ENCODE measurements at places on chromosomes 7 and 10. TPM values are rescaled to one million over a fixed set of nuclear protein-coding genes. Genes with fewer than 3 reads are reported as not detected.
A peak's percentile ranks its signal among the peaks of the same experiment; 100 is the strongest.

- no peaks in the 10 kb centered on the region for H3K36me3 ChIP-seq
- H3K4me1 ChIP-seq: peaks cover 12% of the 10 kb centered on the region
- H3K27ac ChIP-seq: no peak overlapping the region
- no peaks in the 10 kb centered on the region for H3K27me3 ChIP-seq
- DNase-seq: no peak
Measured at GRCh38 chr10:1284076-1284475, 227.9 kb downstream of the WDR37 start.

DNA sequence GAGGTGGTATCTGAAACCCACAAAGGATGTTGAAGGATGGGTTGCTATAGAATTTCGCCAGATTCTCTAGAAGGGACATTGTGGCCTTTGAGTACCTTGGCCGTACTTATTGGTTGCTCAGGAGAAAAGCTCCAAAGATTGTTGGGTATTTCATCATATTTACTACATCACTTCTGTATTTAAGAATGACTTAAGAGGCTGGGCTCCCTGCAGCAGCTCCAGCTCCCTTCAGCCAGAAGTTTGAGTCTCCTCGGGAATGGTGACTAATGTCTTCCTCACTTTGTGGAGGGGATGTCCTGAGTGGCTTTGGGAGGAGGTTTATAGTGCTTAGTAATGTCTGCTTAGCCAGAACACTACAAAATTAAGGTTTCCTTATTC lies 18.1 kb downstream of the MINDY4 start:
- H3K36me3 ChIP-seq: peaks cover 3% of the 10 kb centered on the region
- no peak overlapping the region for H3K4me3 ChIP-seq

GIMAP1 gene
- 5.3 TPM for total RNA-seq

GRCh38 chr7:93715234-93715633 lies 140.7 kb upstream of the CALCR start:
- H3K4me3 ChIP-seq: no peak overlapping the region
- peak; percentile 49 for DNase-seq
- no peaks in the 10 kb centered on the region for H3K4me1 ChIP-seq
- H3K27me3 ChIP-seq: peaks cover 9% of the 10 kb centered on the region
- H3K27ac ChIP-seq: no peak overlapping the region

SPDYE6 gene
- not detected for total RNA-seq

OR6V1 gene
- total RNA-seq: not detected

- H3K4me3 ChIP-seq: no peak overlapping the region
- no peaks in the 10 kb centered on the region for H3K36me3 ChIP-seq
- no peaks in the 10 kb centered on the region for H3K4me1 ChIP-seq
- no peaks in the 10 kb centered on the region for H3K27me3 ChIP-seq
- DNase-seq: no peak
Measured at GRCh38 chr10:130493446-130494145, 357.4 kb downstream of the GLRX3 start.

DNA sequence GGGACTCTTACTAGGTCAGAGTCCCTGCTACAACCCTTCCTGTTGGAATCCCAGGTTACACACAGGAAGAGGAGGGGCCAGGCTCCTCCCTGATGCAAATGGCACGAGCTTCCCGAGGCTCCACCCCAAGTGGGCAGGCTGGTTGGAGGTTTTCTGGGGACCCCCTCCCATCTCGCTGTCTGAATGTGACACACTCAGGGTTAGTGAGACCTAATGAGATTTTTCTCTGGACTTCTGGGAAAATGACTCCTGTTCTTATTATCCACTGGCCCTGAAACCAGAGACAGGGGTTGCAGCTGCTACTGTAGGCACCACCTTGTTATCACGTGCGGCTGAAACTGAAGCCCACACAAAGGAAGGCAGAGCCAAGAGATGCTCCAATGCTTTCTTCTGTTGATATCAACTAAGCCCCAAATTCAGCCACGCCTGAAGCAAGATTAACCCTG lies 103.3 kb downstream of the FAM107B start:
- H3K36me3 ChIP-seq: peaks cover 2% of the 10 kb centered on the region
- H3K27ac ChIP-seq: no peak overlapping the region
- H3K4me1 ChIP-seq: peaks cover 7% of the 10 kb centered on the region
- no peak for DNase-seq
- H3K27me3 ChIP-seq: no peaks in the 10 kb centered on the region

GPER1 gene
- total RNA-seq: not detected

DNA sequence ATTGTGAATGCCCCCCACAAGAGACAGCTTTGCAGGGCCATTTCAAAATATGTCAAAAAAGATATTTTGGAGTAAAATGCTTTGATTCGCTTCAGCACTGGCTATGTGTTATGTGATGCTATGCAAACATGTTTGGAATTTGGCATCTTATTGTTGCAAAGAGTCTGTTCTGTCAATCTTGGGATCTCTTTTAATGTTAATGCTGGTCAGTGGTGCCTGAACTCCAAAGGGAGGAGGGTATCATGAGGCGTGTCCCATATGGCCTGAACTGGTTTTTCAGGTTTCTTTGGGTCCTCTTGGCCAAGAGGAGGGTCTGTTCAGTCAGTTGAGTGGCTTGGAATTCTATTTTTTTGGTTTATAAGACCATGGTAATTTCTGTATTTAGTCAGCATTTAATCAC lies 81.4 kb downstream of the HECW1 start:
- peaks cover 8% of the 10 kb centered on the region for H3K27me3 ChIP-seq
- no peaks in the 10 kb centered on the region for H3K4me1 ChIP-seq
- H3K27ac ChIP-seq: no peak overlapping the region
- DNase-seq: no peak
- no peak overlapping the region for H3K4me3 ChIP-seq
- no peaks in the 10 kb centered on the region for H3K36me3 ChIP-seq

OGDHL gene
- total RNA-seq: 0.37 TPM

All from activated naive CD4-positive, alpha-beta T cell treated with anti-CD3 and anti-CD28 coated beads for 36 hours (primary cell).